ENCODE measurements at places on chromosomes 1 and 21. TPM values are rescaled to one million over a fixed set of nuclear protein-coding genes. Genes with fewer than 3 reads are reported as not detected.

CACNA1E gene
- total RNA-seq = 0.85 TPM

- DNase-seq = no peak
These were observed 70.6 kb upstream of the KIAA1614 start for GRCh38 chr1:180842052-180842451.

DNA sequence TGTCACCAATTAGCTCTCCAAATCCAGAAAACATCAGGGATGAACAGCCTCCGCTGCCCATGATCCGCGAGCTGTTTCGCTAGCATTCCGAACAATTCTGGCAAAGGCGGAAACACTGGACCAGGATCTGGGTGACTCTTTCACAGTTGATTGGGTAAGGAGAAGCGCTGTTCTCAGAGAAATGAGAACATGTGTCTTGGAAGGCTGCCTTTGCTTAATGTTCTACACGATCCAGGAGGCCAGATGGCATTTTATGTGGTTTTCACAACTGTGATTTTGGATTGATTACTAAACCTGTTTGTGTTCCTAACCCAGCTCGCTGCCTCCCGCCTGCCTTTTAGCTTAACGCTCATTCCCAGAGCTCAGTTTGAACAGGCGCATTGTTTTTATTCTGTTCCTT is 144.0 kb downstream of the KIF26B start:
- DNase-seq = no peak

RPE65 gene
- not detected for total RNA-seq

DNA sequence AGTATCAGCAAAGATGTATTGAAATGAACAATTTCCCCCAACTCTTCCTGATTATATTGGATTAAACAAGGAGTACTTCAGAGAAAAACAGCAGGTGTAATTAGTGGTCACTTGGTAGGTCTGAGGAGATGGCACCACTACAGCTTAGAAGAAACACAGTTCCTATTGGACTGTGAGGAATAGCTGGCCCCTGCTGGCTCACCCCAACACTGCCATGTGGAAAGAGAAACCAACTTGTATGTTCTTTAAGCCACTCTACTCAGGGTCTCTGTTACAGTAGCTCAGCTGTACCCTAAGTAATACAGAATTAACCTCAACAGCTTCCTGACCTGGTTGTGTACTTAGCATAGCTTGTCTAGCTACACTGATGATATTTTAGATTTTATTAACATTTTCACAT is 26.5 kb upstream of the MTR start:
- DNase-seq = no peak

CD1D gene
- total RNA-seq = 4.7 TPM

GRCh38 chr1:240646571-240647240 is 34.8 kb upstream of the GREM2 start:
- DNase-seq = no peak

AQP10 gene
- total RNA-seq = not detected

GRCh38 chr1:245984390-245985155 is 522.5 kb downstream of the SMYD3 start:
- no peak for DNase-seq

GRCh38 chr1:174974711-174975119 is 25.0 kb upstream of the CACYBP start:
- no peak for DNase-seq

GRCh38 chr1:171762143-171762563 is 19.3 kb upstream of the METTL13 start:
- DNase-seq = no peak

GRCh38 chr1:219027146-219027673 is 146.5 kb upstream of the LYPLAL1 start:
- no peak for DNase-seq

DNA sequence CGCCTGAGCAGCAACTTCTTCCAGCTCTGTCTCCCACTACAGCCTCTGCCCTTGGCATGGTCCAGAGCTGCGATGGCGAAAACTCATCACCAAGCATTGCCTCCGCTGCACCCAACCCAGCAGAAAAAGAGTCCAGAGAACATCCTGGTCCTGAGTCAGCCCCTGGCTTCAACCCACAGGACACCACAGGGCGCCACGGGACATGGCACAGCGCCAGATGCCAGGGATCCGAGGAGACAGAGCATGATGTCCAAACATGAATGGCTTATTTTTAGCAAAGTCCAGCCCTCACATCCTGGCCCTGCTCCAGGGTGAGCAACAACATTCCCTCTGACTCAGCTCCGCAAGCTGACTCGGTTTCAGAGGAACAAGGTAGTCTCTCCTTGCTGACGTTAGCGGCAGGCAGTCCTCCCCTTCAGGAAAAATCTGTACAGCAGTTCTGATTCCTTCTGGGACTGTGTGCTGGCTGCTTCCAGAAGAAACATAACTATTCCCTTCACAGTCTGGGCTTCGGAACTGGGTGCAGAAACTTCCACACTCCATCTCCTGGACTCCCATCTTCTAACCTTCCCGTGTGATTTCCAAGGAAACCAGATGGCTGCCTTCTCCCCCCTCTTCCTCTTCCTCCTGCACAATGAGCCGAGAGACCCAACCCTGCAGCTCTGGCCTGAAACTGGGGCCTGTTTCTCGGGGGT is 131.3 kb downstream of the TOMM20 start:
- DNase-seq = no peak

- peak; percentile 94 for DNase-seq
These were observed 4.4 kb upstream of the LGR6 start for GRCh38 chr1:202189001-202189790.

DNA sequence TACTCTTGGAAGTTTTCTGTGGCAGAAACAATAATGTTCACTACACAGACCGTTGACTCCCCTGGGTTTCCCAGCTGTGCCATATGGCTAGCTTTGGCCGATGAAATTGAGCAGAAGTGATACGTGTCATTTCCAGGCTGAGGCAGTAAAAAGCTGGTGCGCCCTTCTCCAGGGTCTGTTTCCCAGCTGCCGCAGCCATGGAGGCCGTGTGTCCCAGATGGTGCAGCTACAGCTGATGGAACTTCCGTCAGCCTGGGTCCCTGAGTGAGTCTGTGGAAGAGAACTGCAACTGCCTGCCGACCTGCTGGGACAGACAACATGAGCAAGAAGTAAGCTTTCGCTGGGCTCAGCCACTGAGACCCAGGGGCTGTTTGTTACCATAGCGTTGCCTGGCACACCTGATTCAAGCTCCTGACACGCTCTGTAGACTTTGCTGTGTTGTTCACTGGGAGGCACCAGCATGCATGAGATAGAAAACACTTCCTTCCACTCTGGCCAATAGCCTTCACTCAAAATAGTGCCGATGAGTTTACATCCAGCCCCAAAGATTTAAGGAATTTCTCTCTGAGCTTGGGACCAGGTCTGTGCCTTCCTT is 116.3 kb upstream of the SLC25A33 start:
- no peak for DNase-seq

GRCh38 chr1:111638320-111638719 is 18.7 kb downstream of the RAP1A start:
- no peak for DNase-seq

DNA sequence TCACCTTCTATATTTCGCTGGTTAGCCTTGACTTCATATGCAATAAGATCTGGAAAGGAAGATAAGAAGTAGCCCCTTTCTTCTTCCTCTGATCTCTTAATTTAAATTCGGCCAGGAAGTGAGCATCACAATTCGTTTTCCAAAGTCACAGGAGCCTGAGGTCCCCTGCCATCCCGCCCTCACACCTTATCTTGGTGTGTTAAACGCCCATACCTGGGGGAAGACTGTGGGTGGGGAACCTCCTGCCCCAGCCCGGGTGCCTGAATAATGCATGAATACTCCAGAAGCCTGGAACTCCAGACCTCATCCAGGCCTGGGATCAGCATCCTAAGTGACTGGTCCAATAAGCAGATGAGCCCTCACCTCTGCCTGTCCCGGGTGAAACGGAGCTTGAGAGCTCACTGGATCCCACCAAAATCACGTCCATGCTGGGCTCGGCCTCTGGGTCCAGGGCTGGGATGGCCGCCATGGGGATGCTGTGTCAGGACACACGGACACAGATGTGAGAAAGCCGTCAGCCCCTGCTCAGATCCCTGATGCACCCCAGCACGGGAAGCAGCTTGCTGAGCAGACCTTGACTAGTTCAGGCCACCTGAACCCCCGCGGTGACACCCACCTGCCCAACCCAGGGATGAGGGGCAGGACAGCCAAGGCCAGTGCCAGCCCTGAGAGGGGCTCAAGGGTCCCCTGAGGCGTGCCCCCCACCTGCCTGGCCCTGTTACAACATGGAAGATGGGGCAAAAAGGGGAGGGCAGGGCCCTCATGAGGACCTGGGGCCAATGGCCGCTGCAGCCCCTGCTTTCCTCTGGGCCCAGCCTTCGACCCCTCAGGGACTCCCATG is 686 bp downstream of the DNMT3L start:
- DNase-seq = no peak

GRCh38 chr1:169091480-169091941 is 15.0 kb upstream of the ATP1B1 start:
- no peak for DNase-seq

GRCh38 chr21:45551316-45551715 is 9.1 kb upstream of the SLC19A1 start:
- no peak for DNase-seq

- DNase-seq = no peak
These were observed 138.8 kb upstream of the WNT4 start for GRCh38 chr1:22281521-22282363.

TSPEAR gene
- total RNA-seq = 2.9 TPM

DNA sequence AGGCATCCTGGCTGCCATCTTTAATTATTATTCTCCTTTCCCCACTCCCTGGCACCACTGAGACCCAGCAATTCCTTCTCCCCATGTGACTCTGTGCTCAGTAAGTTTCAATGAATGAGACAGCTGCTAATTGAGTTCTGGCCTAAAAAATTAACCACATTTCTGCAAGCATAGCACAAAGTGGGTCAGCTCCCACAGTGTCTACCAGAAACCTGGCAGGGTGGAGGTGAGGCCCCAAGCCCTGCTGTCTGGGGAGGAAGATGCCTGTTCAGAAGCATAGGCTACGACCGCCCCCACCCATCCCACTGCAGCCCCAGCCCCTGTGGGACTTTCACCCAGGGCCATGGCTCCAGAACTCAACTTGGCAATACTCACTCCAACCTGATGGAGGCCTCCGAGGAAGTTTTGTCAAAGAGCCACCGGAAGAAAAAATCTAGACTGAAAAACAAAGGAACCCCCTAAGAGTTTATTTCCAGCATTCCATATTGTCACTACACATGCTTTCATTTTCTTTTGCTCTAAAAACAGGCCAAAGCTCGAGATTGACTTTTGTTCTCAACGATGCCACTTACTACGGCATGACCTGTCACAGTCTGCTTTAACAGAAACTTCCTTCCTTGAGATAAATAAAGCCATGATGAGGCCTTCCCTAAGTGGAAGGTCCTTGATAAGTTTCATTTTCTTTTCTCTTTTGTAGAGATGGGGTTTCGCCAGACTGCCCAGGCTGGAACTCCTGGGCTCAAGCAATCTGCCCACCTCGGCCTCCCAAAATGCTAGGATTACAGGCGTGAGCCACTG is 26.5 kb downstream of the TMEM63A start:
- DNase-seq = no peak

- no peak for DNase-seq
These were observed 27.7 kb upstream of the DYRK1A start for GRCh38 chr21:37338671-37339551.

ROR1 gene
- 54.6 TPM for total RNA-seq

DNA sequence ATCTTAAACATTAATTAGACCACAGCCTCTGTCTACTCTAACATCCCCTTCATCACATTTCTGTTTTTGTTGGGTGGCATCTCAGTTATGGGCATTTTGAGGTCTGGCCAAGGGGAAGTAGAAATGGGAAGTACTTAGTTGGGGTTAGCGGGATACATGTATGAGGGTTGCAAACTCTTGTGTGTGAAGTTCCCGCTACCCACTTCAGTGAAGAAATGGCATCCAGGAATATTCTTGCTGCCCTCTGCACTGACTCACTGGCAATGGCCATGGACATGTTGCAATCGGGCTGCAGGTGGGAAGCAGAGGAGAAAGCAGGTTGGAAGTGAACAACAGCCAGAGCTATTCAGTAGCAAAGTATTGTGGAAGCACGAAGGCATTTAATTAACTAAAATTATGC is 7.4 kb downstream of the CD48 start:
- no peak for DNase-seq

PLA2G2A gene
- total RNA-seq = 1.9 TPM

DNA sequence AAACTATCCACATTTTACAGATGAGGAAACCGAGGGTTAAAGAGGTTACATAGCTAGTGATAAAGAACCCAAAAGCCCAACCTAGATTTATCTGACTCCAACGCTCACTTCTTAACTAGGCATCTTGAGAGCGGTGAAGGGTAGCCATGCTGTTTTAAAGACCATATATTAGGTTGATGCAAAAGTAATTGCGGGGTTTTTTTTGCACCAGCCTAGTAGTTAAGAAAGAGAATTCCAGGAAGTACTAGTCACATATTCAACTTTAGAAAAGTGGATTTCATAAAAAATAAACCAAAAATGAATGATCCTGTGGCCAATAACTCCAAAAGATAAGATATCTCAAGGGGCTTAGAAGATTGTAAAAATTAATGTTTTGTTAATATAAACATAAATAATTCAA is 162.1 kb downstream of the GLUL start:
- no peak for DNase-seq

FAM89A gene
- 2.4 TPM for total RNA-seq

ATP1A2 gene
- total RNA-seq = 25.6 TPM

EEIG2 gene
- 43.1 TPM for total RNA-seq

GRCh38 chr1:109133815-109134214 is 19.9 kb downstream of the ELAPOR1 start:
- DNase-seq = no peak

DNA sequence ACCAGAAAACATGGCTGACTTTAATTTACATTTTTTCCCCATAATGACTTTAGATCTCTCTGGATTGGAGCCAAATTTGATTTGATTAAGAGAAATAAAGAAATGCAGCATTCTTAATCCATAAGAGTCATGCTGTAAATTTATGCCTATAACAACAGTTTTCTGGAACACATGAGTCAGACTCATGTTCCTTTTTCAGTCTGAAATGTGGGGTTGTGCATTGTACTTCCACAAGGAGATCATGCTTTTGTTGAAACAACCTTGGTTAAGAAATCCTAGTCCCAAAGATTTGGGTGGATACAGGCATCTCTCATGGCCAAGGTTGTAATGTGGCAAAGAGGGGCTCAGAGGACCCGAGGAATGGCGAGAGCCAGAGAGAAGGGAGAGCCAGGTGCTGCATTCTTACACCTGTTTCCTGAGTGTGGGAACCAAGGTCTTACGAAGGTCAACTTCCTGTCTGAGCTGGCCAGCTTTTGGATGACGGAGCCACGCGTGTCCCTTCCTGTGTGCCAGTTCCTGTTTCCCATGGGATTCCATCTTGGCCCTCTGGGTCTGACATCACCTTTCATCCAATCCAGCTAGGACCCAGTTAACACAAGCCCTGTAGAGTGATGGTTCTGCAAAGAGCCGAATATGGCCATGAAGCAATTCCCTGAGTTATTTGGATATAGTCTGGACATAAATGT is 23.1 kb downstream of the CLDN14 start:
- DNase-seq = no peak

DNA sequence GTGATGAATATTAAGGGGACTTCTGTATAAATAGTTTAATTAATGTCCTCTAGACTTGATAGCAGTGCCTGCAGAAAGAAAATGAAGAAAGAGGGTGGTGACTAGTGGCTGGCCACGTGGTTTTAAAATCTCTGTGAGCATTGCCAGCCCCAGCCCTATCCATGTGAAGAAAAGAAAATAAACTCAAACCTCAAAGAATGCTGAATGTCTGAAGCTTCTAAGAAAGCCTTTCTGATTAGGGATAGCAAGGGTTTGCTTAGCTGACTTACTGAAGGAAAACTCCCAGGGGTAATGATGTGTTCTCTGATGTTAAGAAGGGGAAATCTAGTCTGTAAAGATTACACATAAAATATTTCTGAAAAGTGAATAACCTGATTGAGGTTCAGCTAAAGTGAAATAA is 31.8 kb downstream of the ADGRL2 start:
- no peak for DNase-seq

Data from WTC11 (cell line).